ENCODE measurements at places on chromosomes 16 and 17.
A peak's percentile ranks its signal among the peaks of the same experiment; 100 is the strongest.

GRCh38 chr17:40106760-40107521, 6.6 kb upstream of the NR1D1 start:
- DNase-seq: peak; percentile 50

- no peak for DNase-seq
These were observed 327.3 kb upstream of the CDH8 start for GRCh38 chr16:62363501-62363900.

GRCh38 chr16:66159987-66160386, 206.5 kb upstream of the CDH5 start:
- no peak for DNase-seq

- no peak for DNase-seq
These were observed 14.1 kb upstream of the SLC16A5 start for GRCh38 chr17:75073618-75074047.

- no peak for DNase-seq
These were observed 447.6 kb upstream of the PSMD7 start for GRCh38 chr16:73848993-73849392.

DNA sequence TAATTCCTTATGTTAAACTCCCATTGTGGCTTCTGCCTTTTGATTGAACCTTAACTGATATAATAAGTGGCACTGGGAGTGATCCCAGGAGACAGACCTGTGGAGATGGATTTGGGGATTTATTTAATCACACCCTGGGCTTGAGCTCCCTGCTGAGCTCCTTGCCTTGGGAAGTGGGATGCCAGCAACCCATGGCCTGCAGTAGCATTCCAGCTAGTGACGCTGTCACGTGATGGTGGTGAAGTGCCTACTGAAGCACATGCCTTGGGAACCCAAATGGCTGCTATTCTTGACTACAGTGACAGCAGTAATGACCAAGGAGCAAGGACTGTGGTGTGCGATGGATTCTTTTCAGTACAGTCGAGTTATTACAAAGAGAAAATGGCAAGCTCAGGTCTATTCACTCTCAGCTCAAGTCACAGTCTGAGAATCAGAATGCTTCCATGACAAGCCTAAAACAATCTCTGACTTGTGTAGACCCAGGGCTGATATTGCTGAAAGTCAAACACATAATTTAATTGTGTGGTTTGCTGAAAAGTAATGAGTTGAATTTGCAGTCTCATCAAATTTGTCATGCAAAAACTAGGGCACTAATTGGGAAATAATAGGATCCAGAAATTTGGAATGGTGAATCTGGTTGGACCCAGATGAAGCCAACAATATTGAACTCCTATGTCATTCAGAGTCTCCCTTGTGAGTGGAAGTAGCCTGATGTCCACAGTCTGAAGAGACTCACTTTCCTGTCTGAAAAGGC, 47.1 kb downstream of the BCL7C start:
- DNase-seq: no peak

DNA sequence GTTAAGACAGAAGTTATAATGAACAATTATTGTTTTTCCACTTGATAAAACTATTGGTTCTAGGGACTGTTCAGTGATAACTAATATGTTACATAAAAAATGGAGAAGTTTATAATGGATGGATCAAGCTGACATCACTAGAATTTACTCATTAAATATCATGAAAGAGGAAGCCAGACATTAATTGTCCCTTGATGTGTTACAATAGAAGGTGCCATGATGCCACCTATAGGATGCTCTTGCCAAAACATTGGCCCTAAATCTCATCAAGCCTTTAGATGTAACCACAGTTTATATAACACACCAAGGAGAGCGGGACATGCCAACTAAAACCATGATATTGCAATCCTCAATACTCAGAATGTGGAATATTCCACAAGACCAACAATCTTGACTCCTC, 147.9 kb upstream of the MON1B start:
- no peak for DNase-seq

All from central memory CD4-positive, alpha-beta T cell (primary cell).